ENCODE measurements at places on chromosomes 12 and 14.

- no peak for DNase-seq
These were observed 36.2 kb downstream of the TMEM120B start for GRCh38 chr12:121748571-121749265.

DNA sequence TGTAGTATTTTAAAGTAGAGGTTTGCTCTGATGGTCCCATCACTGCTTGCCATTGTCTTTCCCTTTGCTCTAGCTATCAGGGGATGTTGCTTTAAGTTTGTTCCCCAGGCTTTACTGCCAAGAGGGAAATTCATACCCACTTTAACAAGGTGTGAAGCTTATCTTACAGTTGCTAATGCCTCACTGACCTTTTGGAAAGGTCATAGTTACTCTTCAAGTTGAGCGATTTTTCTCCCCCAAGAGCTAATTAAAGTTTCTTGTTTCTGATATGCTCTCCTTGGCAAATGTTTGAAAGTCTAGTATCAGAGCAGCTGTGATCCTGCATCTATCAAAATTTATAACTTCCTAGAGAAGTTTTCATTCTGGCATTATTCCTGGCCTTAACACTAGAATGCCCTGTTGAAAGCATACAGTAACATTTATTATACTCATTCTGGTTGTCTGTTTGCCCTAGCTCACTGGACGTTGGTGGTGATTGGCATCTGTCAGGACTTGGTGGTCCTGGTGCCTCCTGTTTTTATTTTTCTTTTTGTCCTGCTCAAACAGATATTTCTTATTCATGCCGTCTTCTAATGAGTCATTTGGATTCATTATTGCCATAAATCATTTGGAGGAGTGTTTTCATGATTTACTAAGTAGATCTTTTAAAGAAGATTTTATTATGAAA, 8.1 kb downstream of the ATP2A2 start:
- DNase-seq = no peak

DNA sequence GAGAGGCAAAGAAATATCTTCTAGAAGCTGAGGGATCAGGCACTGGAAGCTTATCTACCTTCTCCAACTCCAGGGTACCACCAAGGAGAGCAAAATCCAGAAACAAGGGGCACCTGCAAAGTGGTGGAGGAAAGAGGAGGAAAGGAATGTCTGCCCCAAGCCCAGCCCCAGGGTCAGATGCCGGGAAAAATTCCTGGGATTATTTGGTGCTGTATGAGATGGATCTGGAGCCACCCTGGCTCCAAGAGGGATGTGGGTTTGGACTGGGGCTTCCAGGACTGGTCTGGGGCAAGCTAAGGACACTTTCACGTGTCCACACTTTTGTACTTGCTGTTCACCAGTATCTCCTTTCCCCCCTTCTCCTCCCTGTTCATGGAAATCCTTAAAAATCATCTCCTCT, 69.8 kb downstream of the DPF3 start:
- no peak for DNase-seq

DNA sequence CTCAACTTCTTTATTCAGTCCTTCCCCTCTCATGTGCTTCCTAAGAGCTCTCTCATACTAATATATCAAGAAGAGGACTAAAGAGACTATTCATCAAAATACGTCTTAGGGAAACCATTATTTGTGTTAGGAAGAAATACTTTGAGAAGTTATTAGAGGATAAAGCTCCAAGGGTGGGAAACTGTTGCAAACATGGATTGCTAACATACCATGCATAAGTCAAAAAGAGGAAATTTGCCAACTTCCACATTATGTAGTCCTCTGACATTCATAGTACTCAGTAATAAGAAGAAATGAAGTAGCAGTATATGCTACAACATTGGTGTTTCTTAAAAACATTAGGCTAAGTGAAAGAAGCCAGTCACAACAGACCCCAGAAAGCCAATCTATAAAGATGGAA, 128.8 kb upstream of the CLEC14A start:
- no peak for DNase-seq

DNA sequence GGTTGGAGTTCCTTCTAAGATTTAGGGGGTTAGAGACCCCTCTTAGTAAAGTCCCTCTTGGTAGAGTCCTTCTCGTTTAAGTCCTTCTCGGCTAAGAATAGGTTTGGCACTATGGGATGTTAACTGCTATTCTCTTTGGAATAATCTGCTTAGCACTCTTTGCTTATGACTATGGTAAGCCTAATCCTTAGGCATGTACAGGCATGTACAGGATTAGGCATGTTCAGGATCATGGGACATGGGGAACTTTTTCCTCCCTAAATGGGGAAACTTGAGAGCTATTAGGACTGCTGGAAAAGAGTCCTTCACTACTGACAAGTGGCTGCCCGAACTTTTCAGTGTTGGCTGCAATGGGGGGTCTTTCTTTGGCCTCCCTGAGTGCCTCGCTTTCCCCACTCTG, 193.3 kb downstream of the TMEM117 start:
- DNase-seq = no peak

- DNase-seq = peak; percentile 33
These were observed 3.1 kb downstream of the MAP3K12 start for GRCh38 chr12:53495903-53496751.

DNA sequence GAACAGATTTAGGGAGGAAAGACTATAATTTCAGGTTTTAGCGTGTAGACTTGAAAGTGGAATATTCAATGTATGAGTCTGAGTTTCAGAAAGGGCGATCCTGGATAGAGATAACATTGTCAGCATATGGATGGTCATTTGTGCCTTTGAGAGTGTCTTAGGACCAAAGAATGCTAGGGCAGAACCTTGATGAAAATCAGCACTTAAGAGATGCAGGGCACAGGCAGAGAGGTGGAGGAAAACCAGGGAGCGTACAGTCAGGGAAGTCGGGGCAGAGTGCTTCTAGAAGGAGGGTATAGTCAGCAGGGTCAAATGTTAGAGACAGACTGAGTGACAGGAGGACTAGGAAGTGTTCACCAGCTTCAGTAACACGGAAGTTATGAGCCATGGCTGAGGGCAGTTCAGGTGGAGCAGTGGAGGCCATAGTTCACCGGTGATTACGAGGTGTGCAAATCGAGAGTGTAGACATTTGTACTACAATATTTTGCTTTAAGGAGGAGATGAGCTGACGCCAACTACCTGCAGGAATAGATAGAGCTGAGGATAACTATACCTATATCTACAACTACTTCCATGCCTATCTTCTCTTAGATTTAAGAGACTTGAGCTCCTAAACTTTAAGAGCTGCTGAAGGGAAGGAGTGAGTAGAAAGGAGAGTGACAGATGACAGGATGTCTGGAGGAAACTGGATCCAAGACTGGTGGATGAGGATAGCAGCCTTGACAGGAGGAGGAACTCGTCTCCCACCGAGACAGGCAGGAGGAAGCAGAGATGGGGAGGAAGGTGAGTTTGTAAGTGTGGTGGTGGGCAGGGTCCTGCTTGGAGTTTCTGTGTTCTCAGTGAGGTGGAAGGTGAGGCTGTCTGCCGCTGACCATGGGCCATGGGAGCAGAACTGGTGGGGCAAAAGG, 6.5 kb downstream of the CBLN3 start:
- no peak for DNase-seq

- DNase-seq = peak; percentile 88
These were observed 11.4 kb upstream of the ATP2A2 start for GRCh38 chr12:110269622-110270124.

DNA sequence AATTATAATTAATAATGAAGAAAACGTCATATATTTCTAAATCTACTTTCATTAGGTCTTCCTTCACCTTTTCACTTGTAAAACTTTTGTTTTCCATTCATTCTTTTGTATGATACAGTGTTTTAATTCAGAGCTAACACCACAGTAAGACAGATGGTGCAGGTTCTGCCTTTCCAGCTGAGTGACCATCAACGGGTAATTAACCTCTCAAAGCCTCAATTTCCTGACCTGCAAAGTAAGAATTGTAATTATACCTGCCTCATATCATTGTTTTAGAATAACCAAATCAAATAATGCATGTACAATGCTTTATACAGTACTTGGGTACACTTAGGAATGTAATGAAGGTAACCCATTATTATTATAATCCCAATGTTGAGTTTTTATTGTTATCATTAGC, 157.6 kb downstream of the FOXA1 start:
- DNase-seq = no peak

DNA sequence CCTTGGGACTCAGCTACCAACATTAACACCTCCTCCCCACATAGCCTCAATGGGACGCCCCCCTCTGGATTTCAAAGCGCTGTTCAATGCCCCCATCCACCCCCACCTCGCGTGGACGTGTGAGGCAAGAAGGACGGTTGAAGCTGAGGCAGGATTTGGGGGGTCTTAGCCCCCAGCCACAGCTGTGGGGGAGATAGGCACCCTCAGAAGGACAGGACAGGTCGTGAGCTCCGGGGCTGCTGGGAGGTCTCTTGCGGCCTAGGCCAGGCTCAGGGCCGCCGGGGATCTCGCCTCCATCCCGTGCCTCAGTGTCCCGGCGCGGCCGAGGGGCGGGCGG, 8.3 kb upstream of the SP7 start:
- DNase-seq = no peak

DNA sequence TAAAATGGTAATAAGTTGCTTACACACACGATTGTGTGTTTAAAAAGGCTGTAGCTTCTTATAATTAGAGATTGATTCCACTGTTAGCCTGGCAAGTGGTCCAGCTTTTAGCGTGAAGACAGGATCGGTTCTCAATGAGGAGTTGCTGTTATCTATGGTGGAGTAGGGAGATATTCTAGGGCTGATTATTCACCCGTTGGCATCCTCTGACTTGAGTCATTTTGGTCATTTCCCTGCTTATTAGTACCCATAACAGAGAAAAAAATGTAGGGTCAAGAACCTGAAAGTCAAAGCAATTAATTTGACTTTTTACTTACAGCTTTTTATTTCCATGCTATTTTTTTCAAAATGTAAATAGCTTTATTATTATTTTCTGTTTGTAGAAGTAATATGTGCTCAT, 76.0 kb downstream of the KCNK13 start:
- no peak for DNase-seq

DNA sequence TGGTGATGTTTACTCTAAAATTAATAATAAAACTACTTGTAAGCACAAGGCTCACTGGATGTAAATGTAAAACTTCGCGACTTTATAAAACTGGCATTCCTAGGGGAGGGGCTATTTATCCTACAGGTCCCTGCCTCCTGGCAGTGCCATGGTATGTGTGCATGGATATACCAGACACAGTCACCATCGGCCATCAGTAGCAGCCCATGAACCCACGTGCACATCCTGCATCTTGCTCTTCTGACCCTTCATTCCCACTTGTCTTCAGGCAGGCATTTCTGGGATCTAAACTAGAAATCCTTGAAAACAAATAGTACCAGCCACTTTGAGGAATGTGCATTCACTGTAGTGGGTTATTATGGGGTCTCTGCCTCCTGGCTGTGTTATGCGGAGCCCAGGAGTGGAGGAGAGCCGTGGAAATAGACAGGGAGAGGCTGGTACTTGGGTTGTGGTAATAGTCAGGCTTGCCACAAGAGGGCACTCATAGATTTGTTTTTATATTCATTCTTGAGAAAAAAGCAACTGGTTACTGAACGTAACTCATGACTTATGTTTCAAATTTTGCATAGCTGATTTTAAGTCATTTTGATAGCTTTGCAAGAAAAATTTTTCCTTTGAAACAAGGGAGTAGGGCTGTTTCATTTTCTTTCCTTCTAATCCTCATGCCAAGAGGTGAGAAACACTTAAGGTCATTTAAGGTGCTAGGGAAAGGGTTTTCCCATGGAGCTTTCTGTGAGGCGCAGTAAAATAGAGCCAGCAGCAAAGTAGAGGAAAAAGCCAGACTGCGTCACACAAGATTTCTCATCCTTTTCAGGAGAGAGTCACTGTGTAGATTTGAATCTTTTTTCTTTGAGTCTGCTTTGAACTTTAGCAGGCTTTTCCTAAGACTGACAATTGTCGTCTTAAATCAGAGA, 17.4 kb upstream of the GALNT16 start:
- DNase-seq = peak; percentile 83

DNA sequence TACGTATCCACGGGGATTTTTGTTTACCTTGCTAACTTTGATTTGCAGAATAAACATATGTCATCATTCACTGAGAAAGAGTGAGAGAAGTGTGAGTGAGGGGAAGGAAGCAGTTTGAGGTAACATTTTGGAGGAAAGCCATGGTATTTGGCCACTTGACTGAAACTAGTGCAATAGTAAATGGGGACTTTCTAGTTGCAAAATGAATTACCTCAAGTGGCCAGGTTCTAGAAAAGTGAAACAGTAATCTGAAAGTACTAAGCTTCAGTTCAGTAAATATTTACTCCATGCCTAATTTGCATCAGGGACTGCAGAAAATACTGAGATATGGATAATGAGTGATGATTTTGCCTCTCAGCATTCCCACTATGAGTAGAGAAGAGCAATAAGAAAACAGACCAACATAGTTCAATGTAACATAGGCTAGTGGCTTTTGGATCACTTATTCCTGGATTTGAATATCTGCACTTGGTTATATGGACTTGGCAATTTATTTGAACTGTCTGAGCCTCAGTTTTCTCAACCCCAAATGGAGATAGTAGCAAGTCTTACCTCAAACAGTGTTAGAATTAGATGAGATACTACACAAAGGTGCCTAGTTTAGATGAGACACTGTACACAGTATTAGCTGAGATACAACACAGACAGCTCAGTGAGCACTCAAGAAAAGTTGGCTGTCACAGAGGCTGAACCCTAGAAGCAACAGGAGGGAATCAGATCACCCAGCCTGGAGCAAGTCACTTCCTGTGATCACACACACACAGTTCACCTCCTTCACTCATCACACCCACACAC, 439.1 kb downstream of the NPAS3 start:
- no peak for DNase-seq

GRCh38 chr12:91506452-91506851, 323.8 kb upstream of the DCN start:
- no peak for DNase-seq

DNA sequence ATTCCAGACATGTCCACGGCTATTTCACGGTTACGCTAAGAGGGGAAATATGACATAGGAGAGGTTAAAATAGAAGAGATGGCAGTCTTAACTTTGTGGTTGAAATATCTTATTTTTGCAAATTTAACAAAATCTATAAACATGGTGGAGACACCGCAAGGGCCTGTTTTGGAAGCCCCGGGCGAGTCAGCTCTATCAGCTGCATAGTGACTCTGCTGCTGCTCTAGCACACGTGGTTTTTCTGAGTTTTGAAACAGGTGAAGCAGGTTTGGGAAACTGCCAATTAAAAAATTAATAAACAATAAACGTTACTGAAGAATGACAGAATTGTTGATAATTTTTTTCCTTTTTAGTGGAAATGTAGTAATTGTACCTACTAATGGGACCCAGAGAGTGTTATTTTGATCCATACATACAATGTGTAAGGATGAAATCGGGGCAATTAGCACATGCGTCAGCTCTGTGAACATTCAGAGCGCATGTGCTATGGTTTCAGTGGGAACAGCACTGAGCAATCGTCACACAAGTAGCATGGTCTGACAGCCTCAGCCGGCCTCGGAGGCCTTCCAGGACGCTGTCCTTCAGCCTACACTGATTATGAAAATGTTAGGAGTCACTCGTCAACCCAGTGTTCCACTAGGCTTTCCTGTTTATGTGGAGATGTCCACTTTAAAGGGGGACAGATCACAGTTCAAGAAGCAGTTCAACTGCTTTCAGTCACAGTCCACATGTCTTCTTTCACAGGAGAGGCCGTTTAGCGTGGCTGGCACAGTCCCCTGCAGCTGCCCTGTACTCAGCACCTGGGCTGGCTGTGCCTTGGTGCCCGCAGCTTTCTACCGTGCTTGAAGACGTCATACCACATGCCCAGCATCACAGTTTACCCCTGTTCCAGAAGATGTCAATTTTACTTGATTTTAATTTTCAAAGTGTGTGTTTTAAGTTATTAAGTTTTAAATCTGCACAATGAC, 51.8 kb downstream of the MOK start:
- no peak for DNase-seq

GRCh38 chr12:132110677-132111076, 33.4 kb downstream of the DDX51 start:
- no peak for DNase-seq
